Uterus (tissue), 4 donors: ENCODE measurements at places on chromosomes 12 and 14. TPM values are rescaled to one million over a fixed set of nuclear protein-coding genes. Genes with fewer than 3 reads are reported as not detected.

GRCh38 chr14:92603309-92604242 lies 90.0 kb downstream of the RIN3 start:
- no peaks in the 10 kb centered on the region for H3K4me1 ChIP-seq
- H3K4me3 ChIP-seq, result no peak overlapping the region
- DNase-seq, result no peak
- H3K27ac ChIP-seq, result no peak overlapping the region
- H3K27me3 ChIP-seq, result no peaks in the 10 kb centered on the region
- H3K36me3 ChIP-seq, result no peaks in the 10 kb centered on the region

GRCh38 chr14:92248696-92249095 lies 74.3 kb upstream of the SLC24A4 start:
- no peak for DNase-seq
- H3K27ac ChIP-seq, result no peak overlapping the region
- H3K4me1 ChIP-seq, result no peaks in the 10 kb centered on the region
- H3K4me3 ChIP-seq, result no peak overlapping the region

GRCh38 chr14:58817846-58818245 lies 180.1 kb downstream of the DACT1 start:
- H3K27me3 ChIP-seq, result no peaks in the 10 kb centered on the region
- no peaks in the 10 kb centered on the region for H3K4me1 ChIP-seq
- no peak overlapping the region for H3K4me3 ChIP-seq
- H3K27ac ChIP-seq, result no peak overlapping the region

Gene GLT8D2
- 22.7 TPM for total RNA-seq

DNA sequence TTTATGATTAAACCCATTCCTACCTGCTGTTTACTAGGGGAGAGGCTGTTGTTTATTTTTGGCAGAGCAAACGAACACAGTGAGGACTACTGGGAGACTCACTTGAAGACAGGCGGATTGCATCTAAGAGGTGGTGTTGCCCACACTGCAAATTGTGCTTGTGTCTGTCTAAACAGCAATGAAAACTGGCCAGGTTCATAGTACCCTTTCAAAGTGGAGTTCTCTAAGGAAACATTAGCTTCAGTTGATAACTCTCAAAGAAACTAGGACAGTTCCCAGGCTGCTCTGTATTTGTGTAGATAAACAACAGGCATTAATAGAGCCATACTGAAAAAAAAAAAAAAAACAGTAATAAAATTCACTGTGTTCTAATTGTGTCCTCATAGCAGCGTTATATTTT lies 466.0 kb upstream of the RGS6 start:
- no peak overlapping the region for H3K4me3 ChIP-seq
- H3K4me1 ChIP-seq, result no peaks in the 10 kb centered on the region
- DNase-seq, result no peak
- no peak overlapping the region for H3K27ac ChIP-seq
- no peaks in the 10 kb centered on the region for H3K27me3 ChIP-seq

DNA sequence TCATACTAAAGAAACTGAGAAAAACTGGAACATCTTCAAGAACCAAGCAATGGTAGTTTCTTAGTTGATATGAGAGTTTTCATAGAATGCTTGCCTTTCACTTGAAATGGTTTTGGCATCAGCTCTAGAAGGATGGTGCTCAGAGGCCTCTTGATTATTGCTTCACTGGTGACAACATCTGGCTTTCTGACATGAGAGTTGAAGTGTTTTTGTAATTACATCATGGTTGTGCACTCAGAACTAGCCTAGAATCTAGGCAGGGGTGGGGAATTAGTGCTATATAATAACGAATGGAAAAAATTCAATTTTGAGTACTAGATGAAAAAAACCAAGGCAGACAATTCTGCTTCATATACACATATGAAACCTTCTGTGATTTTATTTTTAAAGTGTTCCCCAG lies 172.8 kb upstream of the LMNTD1 start:
- no peak overlapping the region for H3K4me3 ChIP-seq
- no peaks in the 10 kb centered on the region for H3K27me3 ChIP-seq
- DNase-seq, result no peak
- H3K27ac ChIP-seq, result no peak overlapping the region
- no peaks in the 10 kb centered on the region for H3K4me1 ChIP-seq

Gene KIF5A
- total RNA-seq, result 0.59 TPM

Gene CAND1
- 132 TPM for total RNA-seq

DNA sequence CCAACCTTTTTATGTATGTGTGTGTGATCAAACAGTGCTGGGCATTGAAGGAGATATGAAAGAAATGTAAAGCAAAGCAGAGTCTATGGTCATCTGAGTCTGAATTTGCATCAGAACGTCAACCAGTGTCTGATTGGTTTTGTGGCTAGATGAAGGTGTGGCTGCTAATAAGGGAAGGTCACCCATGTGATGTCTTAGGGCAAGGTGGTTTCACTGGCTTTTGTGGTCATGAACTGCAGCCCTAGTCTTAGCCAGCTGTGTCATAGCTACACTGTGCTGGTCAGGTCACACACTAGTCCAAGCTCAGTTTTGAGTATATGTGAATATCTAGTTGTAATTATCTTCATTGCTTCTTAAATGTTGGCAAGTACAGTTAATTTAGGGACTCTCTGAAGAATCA lies 105.8 kb downstream of the TGFB3 start:
- no peak overlapping the region for H3K4me3 ChIP-seq
- no peaks in the 10 kb centered on the region for H3K36me3 ChIP-seq
- no peaks in the 10 kb centered on the region for H3K27me3 ChIP-seq
- no peaks in the 10 kb centered on the region for H3K4me1 ChIP-seq
- H3K27ac ChIP-seq, result peak overlapping the region; percentile 35

Gene FAM181A
- not detected for total RNA-seq

DNA sequence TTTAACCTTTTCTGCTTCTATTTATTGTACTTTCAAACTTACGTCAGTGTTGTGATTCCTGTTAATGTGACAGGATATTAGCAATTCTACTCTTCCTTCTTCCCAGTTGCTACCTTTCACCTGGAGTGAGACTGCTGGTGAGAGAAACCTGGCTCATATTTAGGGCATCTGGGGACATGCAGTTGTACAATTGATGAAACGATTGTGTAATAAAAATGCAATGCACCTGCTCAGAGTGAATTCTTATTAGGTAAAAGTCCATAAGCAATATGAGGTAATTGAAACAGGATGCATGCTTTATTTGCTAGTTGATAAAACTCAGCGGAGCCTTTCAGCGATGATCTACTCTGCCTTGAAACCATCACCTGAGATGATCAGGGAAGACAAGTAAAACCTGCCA lies 116.1 kb upstream of the FBXO33 start:
- H3K4me3 ChIP-seq, result no peak overlapping the region
- no peaks in the 10 kb centered on the region for H3K4me1 ChIP-seq
- H3K36me3 ChIP-seq, result no peaks in the 10 kb centered on the region

GRCh38 chr12:111557271-111558106 lies 41.6 kb downstream of the ATXN2 start:
- no peak for DNase-seq
- H3K4me1 ChIP-seq, result peaks cover 6% of the 10 kb centered on the region
- no peaks in the 10 kb centered on the region for H3K27me3 ChIP-seq
- H3K36me3 ChIP-seq, result no peaks in the 10 kb centered on the region

DNA sequence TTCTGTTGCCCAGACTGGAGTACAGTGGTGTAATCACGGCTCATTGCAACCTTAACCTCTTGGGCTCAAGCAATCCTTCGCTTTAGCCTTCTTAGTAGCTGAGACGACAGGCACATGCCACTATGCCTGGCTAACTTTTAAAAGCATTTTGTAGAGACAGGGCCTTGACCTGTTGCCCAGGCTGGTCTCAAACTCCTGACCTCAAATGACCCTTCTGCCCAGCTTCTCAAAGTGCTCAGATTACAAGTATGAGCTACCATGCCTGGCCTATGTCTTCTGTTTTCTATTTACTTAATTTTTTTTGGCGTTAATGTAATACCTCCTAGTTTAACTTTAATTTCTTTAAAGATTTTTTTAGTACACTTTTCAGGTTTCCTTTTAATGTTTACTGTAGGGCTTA lies 20.6 kb upstream of the KLRF1 start:
- H3K4me3 ChIP-seq, result no peak overlapping the region
- H3K36me3 ChIP-seq, result no peaks in the 10 kb centered on the region
- H3K27ac ChIP-seq, result no peak overlapping the region
- no peak for DNase-seq
- no peaks in the 10 kb centered on the region for H3K4me1 ChIP-seq

Gene RNF212B
- not detected for total RNA-seq

DNA sequence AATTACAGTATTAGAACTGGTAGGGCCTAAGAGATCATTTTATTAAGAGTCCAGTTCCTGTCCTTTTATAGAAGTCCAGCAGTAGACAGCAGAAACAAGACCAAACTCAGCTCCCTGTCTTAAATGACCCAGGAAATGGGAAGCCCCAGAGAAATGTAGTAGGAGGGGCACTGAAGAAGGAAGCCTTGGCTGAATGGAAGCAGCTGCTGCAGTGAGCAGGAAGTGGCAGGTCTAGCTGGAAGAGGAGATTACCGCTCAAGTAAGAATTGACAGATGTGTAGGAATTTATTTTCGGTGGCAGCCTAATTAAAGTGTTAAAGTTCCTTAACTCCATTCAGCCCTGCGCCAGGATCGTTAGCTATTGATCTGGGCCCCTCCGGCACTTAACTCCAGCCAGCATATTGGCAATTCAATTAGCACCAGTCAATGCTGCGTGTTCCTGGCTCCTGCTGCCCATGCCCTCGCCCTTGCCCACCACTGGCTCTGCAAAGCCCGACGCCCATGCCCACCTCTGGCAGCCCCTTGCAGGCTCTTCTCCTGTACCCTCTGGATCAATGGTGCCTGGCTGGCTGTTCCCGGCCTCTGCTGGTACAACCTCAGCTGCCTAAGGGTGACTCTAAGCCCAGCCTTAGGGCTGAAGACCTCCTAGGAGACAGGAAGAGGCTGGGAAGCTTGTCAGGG lies 21.1 kb downstream of the ZFHX2 start:
- H3K4me3 ChIP-seq, result no peak overlapping the region
- H3K36me3 ChIP-seq, result no peaks in the 10 kb centered on the region
- no peaks in the 10 kb centered on the region for H3K4me1 ChIP-seq
- no peak overlapping the region for H3K27ac ChIP-seq
- H3K27me3 ChIP-seq, result no peaks in the 10 kb centered on the region
